Upper lobe of left lung (tissue), 6 donors: ENCODE measurements at places on chromosomes 2 and 18.

DNA sequence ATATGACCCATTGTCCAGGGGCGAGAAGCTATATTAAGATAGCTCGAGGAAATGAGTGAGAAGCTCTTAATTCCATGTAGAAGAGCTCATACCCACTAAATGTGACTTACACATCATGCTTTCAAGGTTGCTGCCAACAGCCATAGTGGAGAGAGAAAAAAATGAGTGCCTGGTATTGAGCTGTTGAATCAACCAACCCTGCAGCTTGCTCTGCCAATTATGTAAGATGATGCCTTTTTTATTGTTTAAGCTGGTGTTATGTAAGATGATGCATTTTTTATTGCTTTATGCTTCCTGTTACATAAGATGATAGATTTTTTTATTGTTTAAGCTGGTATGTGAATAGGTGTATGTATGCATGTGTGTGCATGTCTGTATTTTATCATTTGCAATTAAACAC, 228.2 kb downstream of the CCDC178 start:
- DNase-seq: no peak

DNA sequence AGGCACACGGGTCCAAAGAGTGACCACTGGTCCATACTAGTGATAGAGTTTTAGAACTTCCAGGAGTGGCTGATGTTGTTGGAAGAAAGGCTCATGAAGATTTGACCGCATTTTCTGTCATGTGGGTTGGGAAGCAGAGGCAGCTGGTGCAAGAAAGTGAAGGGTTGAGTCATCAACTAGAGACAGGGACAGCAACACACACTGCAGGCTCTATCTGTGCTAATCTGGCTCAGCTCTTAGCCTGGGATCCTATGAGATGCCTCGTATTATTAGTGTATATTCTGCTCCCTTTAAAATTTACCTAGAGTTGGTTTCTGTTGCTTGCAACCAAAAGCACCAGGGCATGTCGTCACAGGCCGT, 2.5 kb upstream of the SH3RF3 start:
- no peak for DNase-seq

DNA sequence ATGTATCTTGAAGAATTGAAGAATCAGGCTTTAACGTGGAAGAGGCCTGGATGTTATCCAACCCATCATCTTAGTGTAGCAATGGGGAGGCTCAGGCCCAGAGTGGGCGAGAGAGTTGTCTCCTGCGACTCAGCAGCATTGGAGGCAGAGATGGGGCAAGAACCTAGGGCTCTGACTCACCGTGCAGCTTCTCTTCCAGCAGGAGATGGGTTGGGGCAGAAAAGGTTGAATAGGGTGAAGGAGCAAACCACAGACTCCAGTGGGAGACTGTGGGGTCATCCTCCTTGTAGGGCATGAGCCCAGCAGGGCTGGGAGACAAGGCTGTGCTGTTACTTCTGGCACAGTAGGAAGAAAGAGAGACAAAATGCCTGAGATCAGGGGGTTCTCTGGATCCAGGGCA, 1.4 kb downstream of the IL36RN start:
- DNase-seq: no peak

GRCh38 chr2:72695676-72696075, 130.2 kb downstream of the EXOC6B start:
- no peak for DNase-seq

- no peak for DNase-seq
Measured at GRCh38 chr2:66472225-66472843, 37.4 kb downstream of the MEIS1 start.

DNA sequence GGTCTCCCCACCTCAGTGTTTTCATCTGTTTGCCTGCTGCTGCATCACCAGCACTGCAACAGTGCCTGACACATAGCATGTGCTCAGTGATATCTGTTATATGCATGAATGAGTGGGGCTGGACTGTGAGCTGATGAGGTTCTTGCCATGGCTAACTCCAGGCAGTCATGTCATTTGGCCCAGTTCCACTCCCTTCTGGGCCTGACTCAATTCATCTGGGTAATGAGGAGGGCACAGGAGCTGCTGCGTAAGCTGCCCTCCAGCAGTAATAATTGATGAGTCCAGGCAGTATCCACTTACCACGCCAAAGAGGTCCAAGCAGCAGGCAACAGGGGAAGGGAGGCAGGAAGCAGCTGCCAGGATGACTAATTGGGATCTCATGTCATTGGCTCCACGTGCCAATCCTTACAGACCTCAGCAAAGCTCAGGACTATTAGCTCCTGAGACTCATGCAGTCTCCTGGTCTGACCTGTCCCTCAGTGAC, 34.1 kb upstream of the MAT2A start:
- peak; percentile 40 for DNase-seq

DNA sequence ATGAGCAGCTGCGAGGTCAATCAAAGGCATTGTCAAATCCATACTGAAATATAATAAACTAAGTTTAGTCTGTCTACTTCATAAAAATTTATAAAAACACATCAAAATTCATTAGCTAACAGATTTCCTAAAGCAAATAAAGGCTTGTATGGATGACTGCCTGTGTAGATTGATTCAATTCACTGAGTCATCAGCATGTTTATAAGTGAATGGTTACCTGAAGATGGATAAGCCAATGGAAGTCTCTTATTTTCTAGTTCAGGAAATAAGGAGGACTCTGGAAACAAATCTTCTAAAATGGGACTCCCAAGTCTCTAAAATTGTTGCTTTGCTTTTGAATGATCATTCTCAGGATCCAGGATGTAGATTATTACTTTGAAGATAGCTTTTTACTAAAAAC, 57.0 kb upstream of the HNRNPA3 start:
- no peak for DNase-seq

- peak; percentile 55 for DNase-seq
Measured at GRCh38 chr2:102235491-102235890, 48.7 kb downstream of the IL1RL2 start.

DNA sequence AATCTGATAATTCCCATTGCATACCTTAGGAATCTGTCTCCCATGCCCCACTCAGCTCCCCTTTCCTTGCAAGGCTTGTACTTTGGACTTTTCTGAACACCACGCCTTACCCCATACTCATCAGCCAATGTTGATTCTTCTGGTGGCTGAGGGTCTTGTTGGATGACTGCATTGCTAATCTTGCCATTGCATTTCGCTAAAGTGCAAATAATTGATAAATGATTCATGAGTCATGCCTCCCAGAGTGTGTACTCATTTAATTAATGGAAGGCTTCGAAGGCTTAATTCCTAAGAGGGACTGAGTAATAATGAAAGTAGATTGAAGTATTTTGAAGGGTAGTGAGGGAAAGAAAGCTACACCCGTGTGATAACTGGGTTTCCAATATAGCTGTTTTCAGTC, 28.0 kb upstream of the PPP1R1C start:
- DNase-seq: no peak

- no peak for DNase-seq
Measured at GRCh38 chr2:201174687-201175086, 8.3 kb upstream of the CASP10 start.

- no peak for DNase-seq
Measured at GRCh38 chr2:219404291-219404910, 13.8 kb upstream of the DES start.

- DNase-seq: no peak
Measured at GRCh38 chr2:127503491-127503890, 22.8 kb downstream of the IWS1 start.

DNA sequence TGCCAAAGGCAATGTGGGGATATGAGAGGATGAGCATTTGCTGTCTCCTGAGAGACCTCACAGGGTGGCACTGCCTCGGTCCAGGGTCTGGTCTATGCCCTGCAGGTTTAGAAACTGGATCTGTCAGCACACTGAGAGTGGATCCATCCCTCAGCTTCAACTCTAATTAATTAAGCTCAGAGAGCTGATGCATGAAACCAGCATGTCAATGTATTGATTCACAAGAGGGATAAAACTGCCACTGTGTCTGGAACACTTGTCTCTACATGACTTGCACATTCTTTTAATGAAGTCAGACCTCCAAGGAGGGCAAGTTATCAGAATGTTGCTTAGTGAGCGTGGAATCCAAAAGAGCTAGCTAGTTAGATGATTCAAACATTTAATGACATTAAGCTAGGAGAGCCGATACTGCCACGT, 22.5 kb upstream of the POLE4 start:
- DNase-seq: no peak

- DNase-seq: no peak
Measured at GRCh38 chr2:42064417-42064942, 16.7 kb downstream of the PKDCC start.

GRCh38 chr18:23838801-23839366, 149.6 kb downstream of the LAMA3 start:
- no peak for DNase-seq

GRCh38 chr2:163044114-163044513, 205.5 kb upstream of the KCNH7 start:
- no peak for DNase-seq

GRCh38 chr2:60899892-60900249, 18.5 kb downstream of the REL start:
- no peak for DNase-seq

DNA sequence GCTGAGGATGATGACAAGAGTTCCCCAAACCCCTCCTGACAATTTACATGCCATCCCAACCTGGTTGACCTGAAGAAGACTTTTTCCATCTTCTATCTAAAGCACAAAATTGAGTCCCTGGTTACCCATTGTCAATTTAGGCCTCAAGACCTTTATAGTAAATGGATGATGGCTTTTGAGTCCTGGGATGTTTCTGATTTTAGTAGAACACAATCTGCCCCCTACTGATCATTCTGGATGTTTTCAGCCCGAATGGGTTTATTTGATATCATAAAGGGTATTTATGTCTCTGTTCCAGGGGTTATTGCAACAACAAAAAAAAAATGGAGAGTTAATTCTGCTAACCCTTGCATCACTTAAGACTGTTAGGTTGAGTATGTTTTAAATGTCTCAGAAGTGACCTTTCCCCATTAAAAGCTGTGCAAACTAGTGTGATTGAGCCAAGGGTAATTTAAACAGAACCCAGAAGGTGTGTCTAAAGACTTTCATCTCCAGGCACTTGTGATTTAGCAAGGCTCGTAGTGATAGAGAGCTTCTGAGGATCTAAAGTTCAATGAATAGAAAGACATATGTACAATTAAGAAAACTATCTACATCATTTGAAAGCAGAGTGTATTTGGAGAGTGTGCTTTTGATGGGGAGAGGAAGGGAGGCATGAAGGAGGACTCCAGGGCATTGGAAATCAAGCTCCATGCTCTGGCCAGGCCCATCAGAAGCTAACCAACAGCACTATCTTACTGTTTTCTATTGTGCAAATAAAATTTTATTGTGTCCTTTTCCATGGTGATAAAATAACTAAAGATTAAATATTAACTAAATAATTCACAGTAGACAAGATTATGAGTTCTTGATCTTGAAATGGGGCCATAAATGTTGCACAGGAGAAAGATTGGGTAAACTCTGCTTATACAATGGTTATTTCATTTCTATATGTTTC, 96.6 kb upstream of the NOSTRIN start:
- no peak for DNase-seq

DNA sequence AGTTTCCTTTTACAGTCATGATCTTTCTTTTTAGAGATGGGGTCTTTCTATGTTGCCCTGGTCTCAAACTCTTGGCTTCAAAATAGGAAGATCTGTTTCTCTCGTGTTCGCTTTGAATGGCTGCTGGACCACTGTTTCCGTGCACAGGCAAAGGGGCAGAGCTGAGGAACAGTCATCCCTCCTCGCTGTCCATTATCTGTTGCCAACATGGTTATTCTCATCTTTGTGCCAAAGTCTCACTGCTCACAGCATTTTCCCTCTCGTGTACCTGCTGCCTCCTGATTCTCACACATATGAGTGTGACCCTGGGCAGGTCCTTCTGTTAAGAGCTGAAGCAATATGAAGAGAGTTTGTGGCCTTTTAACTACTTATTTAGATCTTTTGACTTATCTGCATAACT, 28.0 kb upstream of the CCNYL1 start:
- no peak for DNase-seq

DNA sequence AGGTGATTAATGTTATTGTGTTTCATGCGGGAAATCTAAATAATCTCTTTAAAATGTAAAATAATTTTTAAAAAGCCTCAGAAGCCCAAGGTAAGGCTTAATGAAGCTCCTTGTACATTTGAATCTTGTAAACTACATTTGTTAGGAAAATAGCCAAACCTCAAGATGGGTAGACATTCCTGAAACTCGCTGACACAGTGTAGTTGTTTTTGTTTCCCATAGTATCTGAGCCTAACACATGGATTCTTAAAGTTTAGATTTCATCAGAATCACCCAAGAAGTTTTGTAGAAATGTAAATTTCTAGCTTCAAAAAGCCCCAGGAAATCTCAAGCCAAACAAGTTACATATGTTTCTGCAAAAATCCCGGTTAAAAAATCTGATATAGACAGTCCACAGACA, 1221.1 kb upstream of the ACVR2A start:
- no peak for DNase-seq

- no peak for DNase-seq
Measured at GRCh38 chr2:222043897-222044296, 254.9 kb downstream of the PAX3 start.

- DNase-seq: no peak
Measured at GRCh38 chr2:189662669-189663226, 1.5 kb downstream of the ASNSD1 start.

- DNase-seq: no peak
Measured at GRCh38 chr2:33581872-33582271, 17.2 kb downstream of the FAM98A start.
